SJCRH30 (cell line): ENCODE measurements at places on chromosomes 6 and 20.

GRCh38 chr6:168007592-168008338, 10.3 kb downstream of the KIF25 start:
- peak; percentile 93 for DNase-seq

DNA sequence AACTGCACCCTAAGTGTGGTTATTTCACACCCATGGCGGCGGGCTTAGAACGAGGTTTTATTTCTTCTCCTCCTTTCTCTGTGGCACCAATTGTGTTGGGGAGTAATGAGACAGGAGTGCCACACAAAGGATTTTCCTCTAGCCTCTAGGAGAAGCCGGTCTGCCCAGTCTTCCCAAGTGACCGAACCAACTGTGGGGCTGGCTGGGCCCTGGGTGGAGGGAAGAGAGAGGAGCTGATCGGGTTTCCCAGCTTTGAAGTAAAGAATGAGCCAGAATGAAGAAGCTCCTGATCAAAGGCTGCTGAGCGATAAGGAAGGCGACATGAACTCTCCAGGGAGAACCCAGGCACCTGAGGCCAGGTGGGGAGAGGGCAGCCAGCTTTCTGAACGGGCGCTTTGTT, 616.0 kb upstream of the BTBD3 start:
- no peak for DNase-seq

DNA sequence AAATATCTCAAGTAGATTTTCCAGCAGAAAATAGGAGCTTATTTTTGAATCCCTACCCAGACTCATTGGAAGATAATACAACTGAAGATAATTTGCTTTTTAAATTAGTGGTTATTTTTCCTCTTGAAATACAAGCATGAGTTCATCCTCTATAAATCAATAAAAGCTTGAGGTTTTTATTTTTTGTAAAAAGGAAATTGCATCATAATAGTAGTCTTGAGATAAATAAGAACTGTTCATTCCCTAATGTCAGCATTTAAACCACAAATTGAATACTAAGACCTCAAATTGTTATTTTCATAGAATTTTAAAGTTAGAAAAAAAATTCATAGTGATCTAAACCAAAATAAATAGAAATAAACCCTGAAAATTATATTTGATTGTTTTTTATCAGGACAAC, 719.1 kb downstream of the CD109 start:
- no peak for DNase-seq

DNA sequence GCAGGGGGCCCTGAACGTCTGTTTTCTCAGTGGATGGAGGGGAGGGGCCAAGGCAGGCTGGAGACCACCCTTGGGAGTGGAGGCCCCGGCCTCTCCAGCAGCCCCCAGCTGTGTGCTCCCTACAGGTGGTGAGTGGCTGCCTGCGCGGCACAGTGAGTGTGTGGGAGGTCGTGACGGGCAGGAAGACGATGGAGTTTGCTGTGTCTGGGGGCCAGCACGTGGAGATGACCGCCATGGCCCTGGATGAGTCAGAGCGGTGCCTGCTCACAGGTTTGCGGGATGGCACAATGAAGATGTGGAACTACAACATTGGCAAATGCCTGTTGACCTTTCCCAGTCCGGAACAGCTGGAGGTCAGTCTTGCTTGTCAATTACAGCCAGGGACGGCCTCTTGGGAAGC, 52.6 kb downstream of the EFCAB8 start:
- DNase-seq = peak; percentile 55

- DNase-seq = peak; percentile 60
Observed at GRCh38 chr20:22583773-22584521, 425 bp downstream of the FOXA2 start.
